ENCODE measurements at places on chromosomes 7 and 10. TPM values are rescaled to one million over a fixed set of nuclear protein-coding genes. Genes with fewer than 3 reads are reported as not detected.

The SDHAF3 gene
- 14.1 TPM for total RNA-seq

The PVRIG gene
- total RNA-seq = not detected

The STRA8 gene
- total RNA-seq = not detected

The UNCX gene
- not detected for total RNA-seq

The PSMA2 gene
- 106 TPM for total RNA-seq

GRCh38 chr10:59460601-59461000 lies 98.3 kb upstream of the FAM13C start:
- H3K27ac ChIP-seq = no peak overlapping the region
- DNase-seq = no peak
- H3K36me3 ChIP-seq = no peaks in the 10 kb centered on the region
- H3K27me3 ChIP-seq = no peaks in the 10 kb centered on the region
- H3K4me3 ChIP-seq = no peak overlapping the region

GRCh38 chr7:124032369-124033094 lies at the start of gene TMEM229A:
TMEM229A (minus strand) TSS chr7:124033067; CDS start chr7:124033003, 64 bp downstream.
- peaks cover 4% of the 10 kb centered on the region for H3K4me1 ChIP-seq
- peaks cover 33% of the 10 kb centered on the region for H3K27me3 ChIP-seq
- H3K27ac ChIP-seq = no peak within 1 kb of the TSS
- peak within 1 kb of the TSS; percentile 68 for H3K4me3 ChIP-seq

DNA sequence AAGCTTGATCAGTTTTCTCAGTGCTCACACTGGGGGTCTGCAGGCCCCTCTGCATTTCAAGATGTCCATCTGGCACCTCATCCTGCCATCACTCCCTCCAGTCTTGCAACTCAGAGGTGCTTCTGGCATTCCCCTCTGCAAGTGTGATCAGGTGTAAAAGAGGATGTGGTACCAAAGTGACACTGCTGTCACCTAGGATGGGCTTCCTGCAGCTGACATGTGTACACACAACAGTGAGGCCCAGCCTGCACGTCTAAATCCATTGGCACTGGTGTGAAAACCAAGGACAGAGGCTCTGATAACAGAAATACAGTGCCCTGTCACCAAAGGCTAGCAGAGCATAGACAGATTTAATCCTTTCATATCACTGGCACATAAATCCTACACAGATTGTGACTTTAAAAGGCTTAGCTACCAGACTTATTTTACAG lies 162.5 kb upstream of the CELF2 start:
- H3K36me3 ChIP-seq = no peaks in the 10 kb centered on the region
- H3K27ac ChIP-seq = no peak overlapping the region
- DNase-seq = no peak
- no peaks in the 10 kb centered on the region for H3K27me3 ChIP-seq
- no peaks in the 10 kb centered on the region for H3K4me1 ChIP-seq

GRCh38 chr7:90239625-90240228 lies 5.2 kb upstream of the CFAP69 start:
- H3K27ac ChIP-seq = no peak overlapping the region
- DNase-seq = no peak
- no peaks in the 10 kb centered on the region for H3K27me3 ChIP-seq
- H3K4me3 ChIP-seq = no peak overlapping the region
- no peaks in the 10 kb centered on the region for H3K36me3 ChIP-seq

DNA sequence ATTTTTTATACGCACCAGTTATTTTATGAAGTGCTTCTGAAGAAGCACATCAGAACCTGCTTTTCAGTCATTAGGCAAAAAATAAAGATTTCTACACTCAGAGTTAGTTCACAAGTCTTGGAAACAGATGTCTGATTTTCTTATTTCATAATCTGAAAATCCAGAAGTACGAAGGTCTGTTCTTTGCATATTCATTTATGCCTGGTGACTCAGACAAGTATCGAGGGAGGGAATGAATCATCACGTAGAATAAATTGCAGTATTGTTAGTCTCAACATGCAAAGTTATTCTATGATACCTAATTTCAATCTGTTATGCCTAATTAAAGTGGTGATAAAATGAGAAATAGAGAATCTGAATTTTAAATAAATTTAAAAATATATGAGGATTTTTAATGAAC lies 113.6 kb upstream of the SEM1 start:
- no peaks in the 10 kb centered on the region for H3K27me3 ChIP-seq
- H3K4me1 ChIP-seq = no peaks in the 10 kb centered on the region
- no peak overlapping the region for H3K4me3 ChIP-seq
- DNase-seq = no peak
- no peak overlapping the region for H3K27ac ChIP-seq

- no peak for DNase-seq
- H3K4me3 ChIP-seq = peak overlapping the region; percentile 88
- no peaks in the 10 kb centered on the region for H3K36me3 ChIP-seq
- H3K27ac ChIP-seq = no peak overlapping the region
- H3K27me3 ChIP-seq = no peaks in the 10 kb centered on the region
Observed at GRCh38 chr10:93894516-93895378, 969 bp downstream of the SLC35G1 start.

DNA sequence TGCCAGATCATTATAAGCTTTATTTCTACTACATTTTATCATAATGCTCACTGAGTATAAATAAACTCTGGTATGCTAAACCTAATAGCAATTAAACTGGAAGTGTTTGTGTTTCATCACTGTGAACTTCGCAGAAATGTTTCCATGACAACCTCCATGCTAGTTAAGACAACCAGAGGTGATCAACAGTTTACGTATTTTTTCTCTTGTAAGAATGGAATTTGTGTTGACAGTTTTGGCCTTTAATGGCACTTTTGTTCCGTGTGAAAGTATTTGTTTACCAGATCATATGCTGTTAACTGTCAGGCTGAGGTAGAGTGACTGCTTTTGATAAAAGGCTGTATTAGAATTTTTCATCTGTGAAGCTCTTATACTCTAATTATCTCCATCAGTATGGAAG lies 212.1 kb upstream of the PPP1R3A start:
- no peak for DNase-seq
- no peaks in the 10 kb centered on the region for H3K27me3 ChIP-seq
- H3K4me1 ChIP-seq = peaks cover 16% of the 10 kb centered on the region
- H3K36me3 ChIP-seq = no peaks in the 10 kb centered on the region
- no peak overlapping the region for H3K27ac ChIP-seq
- H3K4me3 ChIP-seq = no peak overlapping the region

DNA sequence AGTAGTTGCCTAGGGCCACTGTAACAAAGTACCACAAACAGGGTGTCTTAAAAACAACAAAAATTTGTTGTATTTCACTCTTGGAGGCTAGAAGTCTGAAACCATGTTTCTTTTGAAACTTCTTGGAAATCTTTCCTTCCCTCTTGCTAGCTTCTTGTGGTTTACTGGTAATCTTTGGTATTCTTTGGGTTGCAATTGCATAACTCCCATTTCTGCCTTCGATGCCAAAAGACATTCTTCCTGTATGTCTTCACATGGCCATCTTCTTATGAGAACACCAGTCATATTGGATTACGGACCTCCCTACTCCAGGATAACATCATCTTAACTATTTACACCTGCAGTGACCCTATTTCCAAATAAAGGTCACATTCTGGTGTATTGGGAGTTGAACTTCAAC lies 357.4 kb downstream of the PPP1R3A start:
- DNase-seq = no peak
- H3K4me1 ChIP-seq = peaks cover 7% of the 10 kb centered on the region
- no peak overlapping the region for H3K27ac ChIP-seq
- H3K27me3 ChIP-seq = no peaks in the 10 kb centered on the region
- H3K4me3 ChIP-seq = no peak overlapping the region

- H3K27me3 ChIP-seq = no peaks in the 10 kb centered on the region
- peak; percentile 63 for DNase-seq
- no peaks in the 10 kb centered on the region for H3K36me3 ChIP-seq
Observed at GRCh38 chr7:55280031-55280454, 85.1 kb upstream of the LANCL2 start.

- H3K36me3 ChIP-seq = no peaks in the 10 kb centered on the region
- H3K27me3 ChIP-seq = no peaks in the 10 kb centered on the region
- H3K4me1 ChIP-seq = peaks cover 7% of the 10 kb centered on the region
- H3K4me3 ChIP-seq = no peak overlapping the region
- no peak overlapping the region for H3K27ac ChIP-seq
- no peak for DNase-seq
Observed at GRCh38 chr10:11245095-11245479, 227.4 kb downstream of the CELF2 start.

DNA sequence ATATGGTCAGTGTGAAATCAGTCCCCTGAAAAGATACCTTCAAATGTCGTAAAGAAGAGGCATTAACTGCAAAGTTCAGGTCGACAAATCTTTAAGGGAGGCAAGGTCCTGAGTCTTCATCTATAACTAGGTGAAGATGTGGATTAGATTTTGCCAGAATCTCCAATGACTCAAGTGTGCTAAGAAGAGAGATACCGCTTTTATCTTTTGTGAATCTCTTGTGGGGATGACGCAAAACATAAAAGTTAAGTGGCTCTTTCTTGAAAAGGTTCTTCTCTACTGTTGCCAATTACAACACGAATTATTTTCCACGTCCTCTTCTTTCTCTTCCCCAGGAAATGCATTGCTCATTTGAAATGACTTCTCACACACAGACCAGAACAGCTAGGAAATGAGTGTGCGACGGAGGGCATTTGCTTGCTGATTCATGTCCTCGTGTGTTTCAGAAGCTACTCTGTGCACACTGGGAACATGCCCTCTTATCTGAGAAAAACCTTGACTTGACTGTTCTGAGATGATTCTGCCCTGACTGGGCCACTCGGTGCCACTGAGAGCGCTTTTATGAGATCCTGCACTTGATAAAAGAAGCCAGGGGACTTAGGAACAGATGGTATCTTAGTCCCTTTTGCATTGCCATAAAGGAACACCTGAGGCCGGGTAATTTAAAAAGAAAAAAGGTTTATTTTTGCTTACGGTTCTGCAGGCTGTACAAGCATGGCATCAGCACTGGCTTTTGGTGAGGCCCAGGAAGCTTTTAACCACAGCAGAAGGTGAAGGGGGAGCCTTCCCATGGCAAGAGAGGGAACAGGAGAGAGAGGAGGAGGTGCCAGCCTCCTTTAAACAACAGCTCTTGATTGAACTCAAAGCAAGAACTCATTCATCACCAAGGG lies 169.5 kb upstream of the PFKP start:
- no peak overlapping the region for H3K4me3 ChIP-seq
- no peaks in the 10 kb centered on the region for H3K4me1 ChIP-seq
- H3K27ac ChIP-seq = no peak overlapping the region
- no peak for DNase-seq

DNA sequence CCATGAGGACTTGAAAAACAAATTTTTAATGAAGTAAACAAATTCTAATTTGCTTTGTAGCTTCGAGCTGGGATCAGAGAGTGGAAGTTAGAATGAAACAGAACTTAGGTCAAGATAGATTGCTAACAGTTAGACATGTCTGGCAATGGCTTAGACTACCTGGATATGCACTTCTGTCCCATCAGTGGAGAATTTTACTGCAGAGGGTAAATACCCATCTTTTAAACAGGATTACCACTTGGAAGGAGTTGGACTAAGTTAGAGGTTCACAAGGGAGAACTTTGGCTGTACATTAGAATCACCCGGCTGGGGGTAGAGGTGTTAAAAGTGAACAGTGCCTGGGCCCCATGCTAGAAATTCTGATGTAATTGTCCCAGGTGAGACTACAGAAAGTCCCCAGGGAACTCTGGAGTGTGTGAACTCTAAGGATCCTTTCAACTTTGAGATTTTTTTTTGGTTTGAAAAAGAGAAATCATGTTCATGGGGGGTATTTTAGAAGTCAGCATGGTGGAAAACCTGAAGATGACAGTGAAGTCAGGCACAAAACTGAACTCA lies 35.5 kb downstream of the ENTPD1 start:
- H3K27me3 ChIP-seq = no peaks in the 10 kb centered on the region
- no peaks in the 10 kb centered on the region for H3K36me3 ChIP-seq
- no peak overlapping the region for H3K27ac ChIP-seq
- no peak overlapping the region for H3K4me3 ChIP-seq

GRCh38 chr10:73953665-73954064 lies 42.7 kb downstream of the PLAU start:
- H3K36me3 ChIP-seq = no peaks in the 10 kb centered on the region
- no peaks in the 10 kb centered on the region for H3K27me3 ChIP-seq
- DNase-seq = no peak

GRCh38 chr10:85491652-85492051 lies 874.9 kb downstream of the GRID1 start:
- H3K36me3 ChIP-seq = no peaks in the 10 kb centered on the region
- no peak overlapping the region for H3K4me3 ChIP-seq
- H3K4me1 ChIP-seq = no peaks in the 10 kb centered on the region
- H3K27ac ChIP-seq = no peak overlapping the region
- no peak for DNase-seq

DNA sequence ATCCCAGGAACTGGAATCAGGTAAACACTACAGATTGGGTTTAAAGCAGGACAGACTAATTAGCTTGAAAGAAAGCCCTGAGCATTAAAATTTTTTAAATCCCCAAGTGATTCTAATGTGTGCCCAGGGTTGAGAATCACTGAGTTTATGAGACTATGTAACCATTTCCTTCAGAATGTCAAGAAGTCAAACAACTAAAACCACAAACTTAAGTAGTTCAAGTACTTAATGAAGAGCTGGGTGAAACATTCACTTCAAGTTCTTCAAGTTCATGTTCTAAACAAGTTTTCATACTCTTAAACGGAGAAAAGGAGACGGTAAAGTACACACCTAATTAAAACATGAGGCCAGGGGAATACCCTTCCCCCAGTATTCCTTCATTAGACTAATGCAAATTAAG lies 28.2 kb upstream of the TLL2 start:
- peaks cover 16% of the 10 kb centered on the region for H3K4me1 ChIP-seq
- no peak for DNase-seq
- no peaks in the 10 kb centered on the region for H3K27me3 ChIP-seq
- no peak overlapping the region for H3K4me3 ChIP-seq
- H3K27ac ChIP-seq = no peak overlapping the region

- no peak overlapping the region for H3K4me3 ChIP-seq
- no peak overlapping the region for H3K27ac ChIP-seq
- no peak for DNase-seq
Observed at GRCh38 chr7:68041554-68041953, 1044.9 kb downstream of the TYW1 start.
